ENCODE measurements at places on chromosomes 2 and 18.

- no peak for DNase-seq
These were observed 453.4 kb downstream of the TGIF1 start for GRCh38 chr18:3903337-3903736.

DNA sequence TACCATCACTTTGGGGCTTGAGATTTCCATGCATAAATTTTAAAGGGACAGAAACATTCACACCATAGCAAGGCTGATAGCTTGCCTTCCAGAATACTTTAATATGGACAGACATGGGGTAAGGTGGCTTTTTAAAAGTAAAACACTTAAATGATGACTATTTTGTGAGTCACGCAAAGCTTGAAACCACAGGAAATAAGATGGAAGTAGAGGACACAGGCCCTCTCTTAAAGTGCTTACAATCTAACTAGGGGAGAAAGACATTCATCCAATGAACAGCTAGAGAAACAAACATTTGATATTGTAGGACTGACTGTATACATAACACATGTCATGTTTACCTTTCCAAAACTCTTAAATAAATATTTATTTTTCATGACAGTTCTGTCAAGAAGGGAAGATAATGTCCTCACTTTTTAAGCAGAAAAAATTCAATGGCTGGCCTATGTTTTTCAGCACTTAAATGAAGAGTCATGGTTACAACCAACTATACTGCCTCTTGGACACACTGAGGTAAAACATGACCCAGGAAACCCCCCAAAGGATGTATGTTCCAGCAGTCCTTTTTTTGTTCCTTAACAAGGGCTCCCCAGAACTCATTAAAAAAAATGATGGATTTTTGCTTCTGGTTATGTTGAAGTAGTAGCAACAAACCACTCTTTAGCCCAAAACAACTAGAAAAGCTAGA is 120.0 kb upstream of the RBMS1 start:
- no peak for DNase-seq

DNA sequence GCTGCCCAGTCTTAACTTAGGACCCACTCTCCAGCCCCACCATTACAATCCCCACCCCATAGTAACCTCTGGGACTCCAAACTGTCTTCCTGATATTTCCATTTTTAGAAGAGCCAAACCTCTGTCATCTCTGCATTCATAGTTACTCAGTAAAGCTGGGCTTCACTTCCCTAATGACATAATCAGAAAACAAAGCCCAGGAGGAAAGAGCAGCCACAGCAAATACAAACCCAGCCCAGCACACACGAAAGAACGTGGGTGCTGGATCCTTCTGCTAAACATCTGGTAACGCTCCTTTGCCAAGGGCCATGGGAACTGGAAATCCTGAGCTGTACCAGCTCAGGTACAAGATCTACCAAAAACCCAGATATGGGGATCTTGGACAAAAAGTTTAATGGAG is 36.8 kb upstream of the RIOK3 start:
- no peak for DNase-seq

DNA sequence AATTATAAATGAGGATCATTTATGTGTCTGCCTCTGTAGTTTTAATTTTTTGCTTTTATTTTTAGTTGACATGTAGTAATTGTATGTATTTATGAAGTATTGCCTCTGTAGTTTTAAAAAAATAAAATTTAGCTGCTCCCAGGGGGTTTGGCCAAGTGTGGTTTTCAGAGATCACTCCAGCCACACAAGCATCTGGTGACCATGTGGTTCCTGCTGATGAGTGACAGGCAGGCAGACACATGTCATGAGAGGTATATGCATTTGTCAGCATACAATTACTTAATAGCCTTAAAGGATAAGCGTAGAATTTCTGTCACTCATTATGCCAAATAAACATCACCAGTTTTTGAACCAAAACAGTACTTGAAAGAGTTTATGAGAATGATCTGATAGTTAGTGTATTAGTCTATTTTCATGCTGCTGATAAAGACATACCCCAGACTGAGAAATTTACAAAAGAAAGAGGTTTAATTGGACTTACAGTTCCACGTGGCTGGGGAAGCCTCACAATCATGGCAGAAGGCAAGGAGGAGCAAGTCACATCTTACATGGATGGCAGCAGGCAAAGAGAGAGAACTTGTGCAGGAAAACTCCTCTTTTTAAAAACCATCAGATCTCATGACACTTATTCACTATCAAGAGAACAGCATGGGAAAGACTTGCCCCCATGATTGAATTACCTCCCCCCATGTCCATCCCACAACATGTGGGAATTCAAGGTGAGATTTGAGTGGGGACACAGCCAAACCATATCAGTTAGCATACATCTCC is 29.6 kb downstream of the MREG start:
- peak; percentile 53 for DNase-seq

DNA sequence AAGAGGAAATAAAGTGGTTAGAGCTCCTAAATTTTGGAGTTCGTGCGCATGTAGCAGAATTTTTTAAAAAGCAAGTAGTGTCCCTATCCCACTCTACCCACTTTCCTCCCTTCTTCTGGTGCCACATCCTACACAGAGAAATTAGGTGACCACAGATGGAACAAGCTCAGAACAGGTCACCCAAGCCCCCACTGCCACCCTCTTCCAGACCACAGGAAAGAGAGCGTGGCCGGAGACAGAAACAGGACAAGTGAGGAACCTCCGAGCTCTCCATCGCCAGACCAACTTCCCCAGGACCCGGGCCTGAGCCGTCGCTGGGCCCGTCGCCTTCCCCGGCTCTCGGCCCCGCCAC is 433 bp downstream of the NPC1 start:
- no peak for DNase-seq

DNA sequence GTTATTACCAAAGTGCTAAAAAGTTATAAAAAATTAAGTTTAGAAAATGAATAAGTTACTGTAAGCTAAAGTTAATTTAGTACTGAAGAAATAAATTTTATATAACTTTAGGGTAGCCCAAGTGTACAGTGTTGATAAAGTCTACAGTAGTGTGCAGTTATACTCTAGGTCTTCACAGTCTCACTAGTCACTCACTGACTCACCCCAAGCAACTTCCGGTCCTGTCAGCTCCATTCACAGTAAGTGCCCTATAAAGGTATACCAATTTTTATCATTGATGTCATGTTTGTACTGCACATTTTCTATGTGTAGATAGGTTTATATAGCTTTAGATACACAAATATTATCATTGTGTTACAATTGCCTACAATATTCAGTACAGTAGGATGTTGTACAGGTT is 518.3 kb upstream of the PIK3C3 start:
- no peak for DNase-seq

GRCh38 chr2:85949280-85949679 is 60.5 kb upstream of the ST3GAL5 start:
- DNase-seq: no peak

- DNase-seq: no peak
These were observed 16.4 kb upstream of the IL1R1 start for GRCh38 chr2:102126169-102126568.

DNA sequence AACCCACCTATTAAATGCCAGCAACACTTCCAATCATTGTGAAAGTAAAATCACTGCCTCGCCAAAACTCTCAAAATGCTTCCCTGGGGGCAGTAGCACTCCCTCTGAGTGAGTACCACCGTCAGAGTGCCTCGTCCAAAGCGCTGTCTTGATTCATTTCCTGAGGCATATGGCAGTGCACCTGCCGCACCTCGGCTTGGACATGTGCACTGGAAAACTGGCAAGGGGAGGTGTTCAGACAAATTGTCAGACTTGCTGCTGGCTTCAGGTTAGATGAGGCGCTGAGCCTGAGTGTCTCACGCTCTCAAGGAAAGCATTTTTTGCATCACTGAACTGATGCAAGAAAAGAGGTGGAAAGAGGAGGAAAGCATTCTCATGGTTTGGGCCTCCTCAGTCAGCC is 132.8 kb downstream of the ATL2 start:
- no peak for DNase-seq

GRCh38 chr2:221097949-221098348 is 474.2 kb downstream of the EPHA4 start:
- no peak for DNase-seq

DNA sequence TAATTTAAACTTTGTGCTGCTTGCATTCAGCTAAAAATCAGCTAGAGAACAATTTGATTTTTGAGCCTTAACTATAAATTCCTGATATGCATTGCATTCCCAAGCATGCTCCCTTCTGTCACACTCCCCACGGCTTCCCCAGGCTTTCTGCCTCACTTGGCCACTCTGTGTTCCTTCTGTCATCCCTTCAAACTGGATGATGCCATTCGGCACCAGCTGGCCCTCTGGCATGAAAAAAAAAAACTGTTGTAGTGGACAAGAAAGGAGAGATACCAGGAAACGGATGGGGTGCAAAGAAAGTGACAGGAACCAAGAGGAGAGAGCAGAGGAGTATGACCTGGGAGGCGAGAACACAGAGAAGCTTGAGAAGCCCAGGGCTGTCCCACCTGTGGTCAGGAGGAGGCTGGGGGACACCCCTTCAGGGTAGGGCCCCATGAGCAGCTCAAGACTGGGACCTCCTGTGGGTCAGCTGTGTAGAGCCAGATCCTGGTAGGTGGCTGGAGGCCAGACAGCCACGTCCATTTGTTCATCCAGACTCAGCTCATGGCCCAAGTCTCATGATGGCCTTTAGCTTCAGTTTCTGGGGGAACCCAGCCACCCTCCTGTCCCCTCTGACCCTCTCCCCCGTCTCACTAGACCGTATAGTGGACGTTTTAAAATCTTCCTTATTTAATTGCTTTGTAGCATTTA is 211.8 kb downstream of the GBX2 start:
- no peak for DNase-seq

All from DMS 273 treated with DMSO at 0.1 percent for 48 hours (cell line).